Activated CD8-positive, alpha-beta memory T cell treated with anti-CD3 and anti-CD28 coated beads, Interleukin-2, amount 10 ng/mL, durations not matched to agents 7 days and 5 days (primary cell): ENCODE measurements at places on chromosomes 6 and 20.

DNA sequence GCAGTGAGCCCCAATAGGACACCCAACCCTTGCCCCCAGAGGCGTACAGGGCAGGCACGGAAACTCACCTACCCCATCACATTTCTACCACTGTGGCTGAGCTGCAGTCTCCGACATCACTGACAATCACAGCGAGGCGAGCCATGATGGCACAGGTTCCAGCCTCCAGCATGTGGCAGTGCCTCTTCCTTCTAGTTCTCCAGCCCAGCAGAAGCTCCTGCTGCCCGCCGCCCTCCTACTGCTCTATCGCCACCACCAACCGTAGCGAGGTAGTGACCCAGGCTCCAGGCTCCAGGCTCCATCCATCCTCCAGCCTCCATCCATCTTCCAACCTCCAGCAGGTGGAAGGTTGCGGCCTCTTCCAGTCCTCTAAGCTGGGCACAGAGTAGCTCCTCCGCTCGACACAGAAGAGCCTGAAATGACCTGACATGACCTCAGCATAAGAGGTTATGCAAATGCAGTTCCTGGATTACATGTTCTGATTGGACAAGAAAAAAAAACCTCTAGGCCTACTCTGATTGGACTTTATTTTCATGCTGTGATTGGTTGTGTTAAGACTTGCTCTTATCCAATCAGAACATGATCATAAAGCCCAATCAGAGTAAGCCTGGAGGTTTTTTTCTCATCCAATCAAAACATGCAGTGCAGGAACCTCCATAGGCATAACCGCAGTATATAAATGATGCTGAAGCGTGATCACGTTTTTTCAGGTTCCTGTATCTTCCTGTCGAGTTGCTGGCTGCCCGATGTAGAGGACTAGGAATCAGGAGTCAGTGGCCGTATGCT, 438.9 kb upstream of the ZNF337 start:
- DNase-seq = no peak

- no peak for DNase-seq
These were observed 6.0 kb downstream of the STX11 start for GRCh38 chr6:144156338-144156737.

- DNase-seq = no peak
These were observed 50.0 kb upstream of the NRSN1 start for GRCh38 chr6:24076011-24076410.

DNA sequence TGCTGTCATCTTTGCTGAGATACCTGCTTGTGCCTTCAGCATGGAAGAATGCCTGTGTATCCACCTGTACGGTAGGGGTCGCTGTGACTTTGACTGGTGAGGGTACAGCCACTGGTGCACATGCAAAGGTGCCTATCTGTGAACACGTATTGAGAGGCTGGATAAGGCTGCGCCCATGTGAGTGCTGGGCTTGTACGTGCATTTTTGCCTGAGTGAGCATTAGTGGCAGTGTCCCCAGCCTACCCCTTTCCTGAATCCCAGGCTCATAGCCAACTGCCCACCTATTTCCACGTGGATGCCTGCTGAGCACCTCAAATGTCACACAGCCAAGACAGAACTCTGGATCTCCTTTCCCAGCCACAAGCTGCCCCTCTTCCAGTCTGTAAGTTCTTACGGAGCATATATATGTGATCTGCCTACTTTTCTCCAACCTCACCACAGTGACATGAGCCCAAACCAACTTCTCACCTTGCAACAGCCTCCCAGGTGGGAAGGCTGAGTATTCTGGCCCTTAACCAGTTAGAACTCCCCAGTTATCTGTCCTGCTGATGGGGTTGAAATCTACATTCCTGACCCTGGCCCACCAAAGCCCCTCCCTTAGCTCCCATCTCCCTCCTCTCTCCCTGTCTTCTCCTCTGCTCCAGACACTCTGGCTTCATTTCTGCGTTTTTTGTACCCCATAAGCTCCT, 1.1 kb upstream of the SLC2A10 start:
- DNase-seq = no peak

GRCh38 chr6:17483391-17484016, 90.1 kb downstream of the CAP2 start:
- no peak for DNase-seq
